ENCODE measurements at places on chromosomes 11 and 22. TPM values are rescaled to one million over a fixed set of nuclear protein-coding genes. Genes with fewer than 3 reads are reported as not detected.

Gene GGT5
- total RNA-seq: 31.8 TPM

Gene TRPC6
- total RNA-seq: 55.5 TPM

DNA sequence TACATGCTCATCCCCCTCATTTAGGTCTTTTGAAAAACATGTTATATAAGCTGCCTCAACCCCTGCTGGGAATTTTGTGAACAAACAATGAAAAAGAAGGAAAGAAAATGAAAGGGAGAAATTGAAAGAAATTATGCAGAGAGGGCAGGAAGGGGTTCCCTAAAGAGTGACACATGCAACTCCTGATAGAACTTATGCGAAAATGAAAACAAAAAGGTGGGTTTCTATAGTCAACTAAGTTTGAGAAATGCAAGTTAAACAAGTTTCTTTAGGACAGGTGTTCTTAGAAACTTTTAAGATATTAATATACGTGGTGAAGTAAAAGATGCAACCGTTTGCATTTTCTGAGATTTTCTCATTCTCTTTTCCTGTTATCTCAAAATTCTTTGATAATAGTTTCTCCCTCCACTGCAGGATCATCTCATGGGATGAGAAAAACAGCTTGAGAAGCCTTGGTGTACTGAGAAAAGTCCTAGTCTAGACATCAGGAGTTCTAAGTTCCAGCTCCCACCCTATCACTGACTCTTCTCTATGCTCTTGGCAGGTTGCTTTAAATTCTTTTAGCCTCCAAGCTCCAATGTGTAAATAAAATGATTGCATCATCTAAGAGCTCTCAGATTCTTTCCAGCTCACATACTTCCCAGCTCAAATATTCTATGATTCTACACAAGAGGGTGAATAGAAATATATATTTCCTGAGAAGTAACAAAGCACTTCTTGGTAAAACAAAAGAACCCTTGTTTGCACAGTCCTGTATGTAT, 109.2 kb downstream of the FAM76B start:
- H3K27me3 ChIP-seq: no peaks in the 10 kb centered on the region
- H3K27ac ChIP-seq: peak overlapping the region; percentile 72
- H3K4me1 ChIP-seq: peaks cover 41% of the 10 kb centered on the region
- H3K4me3 ChIP-seq: no peak overlapping the region
- no peak for DNase-seq

GRCh38 chr11:613369-613968, 2.3 kb downstream of the IRF7 start:
- H3K27me3 ChIP-seq: no peaks in the 10 kb centered on the region
- DNase-seq: no peak
- H3K36me3 ChIP-seq: peaks cover 46% of the 10 kb centered on the region
- peaks cover 37% of the 10 kb centered on the region for H3K4me1 ChIP-seq
- H3K27ac ChIP-seq: peak overlapping the region; percentile 87

DNA sequence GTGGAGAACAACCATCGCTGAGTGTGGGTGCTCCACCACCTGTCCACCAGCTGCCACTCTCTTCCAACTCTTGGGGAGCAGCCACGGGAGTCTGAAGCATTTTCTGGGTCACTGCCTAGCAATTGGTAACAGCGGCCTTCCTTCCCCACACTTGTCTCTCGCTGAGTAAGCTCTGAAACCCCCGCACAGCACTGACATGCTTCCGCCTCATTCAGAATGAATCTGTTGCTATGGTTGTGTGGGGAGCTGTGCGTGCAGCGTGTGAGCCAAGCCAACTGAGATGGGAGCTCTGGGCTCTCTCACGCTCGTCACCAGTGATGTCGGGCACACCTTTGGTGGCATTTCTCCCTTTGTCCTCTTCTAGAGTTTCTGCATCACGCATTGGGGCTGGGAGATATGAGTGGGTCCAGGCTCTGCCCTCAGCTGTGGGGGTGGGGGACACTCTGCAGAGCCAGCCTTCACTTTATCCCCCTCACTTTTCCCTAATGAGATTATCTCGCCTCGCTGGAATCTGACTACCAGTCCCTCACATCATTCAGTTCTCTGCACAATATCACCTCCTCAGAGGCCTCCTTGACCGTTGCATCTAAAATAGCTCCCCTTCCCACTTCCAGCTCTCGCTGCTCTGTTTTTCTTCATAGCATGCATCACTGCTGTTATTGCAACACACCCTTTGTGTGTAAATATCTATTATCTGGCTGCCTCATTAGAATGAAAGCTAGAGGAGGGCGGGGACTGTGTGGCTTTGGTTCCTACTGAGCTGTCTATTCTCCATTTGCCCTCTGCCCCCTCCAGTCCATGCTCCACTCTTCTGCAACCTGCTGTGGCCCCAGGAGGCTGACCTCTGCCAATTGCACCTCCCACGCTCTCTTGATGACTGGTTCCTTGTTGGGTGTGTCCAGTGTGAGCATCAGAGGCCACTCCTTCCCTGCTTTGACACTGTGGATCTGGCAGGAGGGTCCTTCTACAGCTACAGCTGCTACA, 569.9 kb upstream of the CADM1 start:
- H3K4me1 ChIP-seq: no peaks in the 10 kb centered on the region
- H3K4me3 ChIP-seq: no peak overlapping the region
- no peak for DNase-seq
- H3K27me3 ChIP-seq: peaks cover 44% of the 10 kb centered on the region

DNA sequence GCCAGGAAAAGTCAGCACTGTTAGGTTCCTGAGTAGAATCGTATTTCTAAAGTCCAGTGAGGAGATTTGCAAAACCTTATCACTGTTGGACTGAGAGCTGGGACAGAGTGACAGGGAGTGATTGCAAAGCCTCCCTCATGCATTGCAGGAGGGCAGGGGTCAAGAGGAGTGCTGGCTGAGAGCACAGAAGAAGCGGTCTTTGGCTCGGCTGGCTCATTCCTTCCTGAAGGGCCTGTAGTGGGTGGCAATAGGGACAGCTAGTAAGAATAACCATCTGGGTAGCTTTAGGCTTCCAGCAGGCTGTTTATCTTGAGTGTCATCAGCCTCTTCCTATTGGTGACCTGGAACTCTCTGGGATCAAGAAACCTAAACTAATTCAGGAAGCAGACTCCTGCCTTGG, 53.4 kb downstream of the CD44 start:
- no peaks in the 10 kb centered on the region for H3K27me3 ChIP-seq
- peak; percentile 91 for DNase-seq
- peak overlapping the region; percentile 78 for H3K27ac ChIP-seq
- H3K4me3 ChIP-seq: no peak overlapping the region

Measured in esophagus muscularis mucosa (tissue), 4 donors.